Vagina (tissue), 2 donors: ENCODE measurements at places on chromosomes 3 and 15.
A peak's percentile ranks its signal among the peaks of the same experiment; 100 is the strongest.

DNA sequence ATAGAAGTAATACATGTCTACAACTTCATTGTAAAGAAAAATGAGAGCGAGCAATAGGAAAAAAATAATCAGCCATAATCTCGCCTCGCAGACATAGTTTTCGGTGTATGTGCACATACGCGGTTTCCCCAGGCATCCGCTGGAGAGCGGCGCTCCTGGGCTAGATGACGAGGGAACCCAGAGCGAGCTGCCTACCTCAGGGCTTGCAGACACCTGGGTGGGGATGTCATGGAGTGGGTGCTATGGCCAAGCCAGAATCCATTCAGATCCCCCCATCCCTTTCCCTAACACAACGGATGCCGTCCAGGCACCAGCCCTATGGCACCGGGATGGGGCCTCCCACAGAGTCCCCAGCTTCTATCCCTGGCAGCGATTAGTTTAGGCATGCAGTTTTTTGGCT, 4.5 kb upstream of the CFAP100 start:
- DNase-seq = no peak
- no peak overlapping the region for H3K4me3 ChIP-seq
- no peaks in the 10 kb centered on the region for H3K36me3 ChIP-seq
- H3K4me1 ChIP-seq = peaks cover 12% of the 10 kb centered on the region
- no peaks in the 10 kb centered on the region for H3K27me3 ChIP-seq

DNA sequence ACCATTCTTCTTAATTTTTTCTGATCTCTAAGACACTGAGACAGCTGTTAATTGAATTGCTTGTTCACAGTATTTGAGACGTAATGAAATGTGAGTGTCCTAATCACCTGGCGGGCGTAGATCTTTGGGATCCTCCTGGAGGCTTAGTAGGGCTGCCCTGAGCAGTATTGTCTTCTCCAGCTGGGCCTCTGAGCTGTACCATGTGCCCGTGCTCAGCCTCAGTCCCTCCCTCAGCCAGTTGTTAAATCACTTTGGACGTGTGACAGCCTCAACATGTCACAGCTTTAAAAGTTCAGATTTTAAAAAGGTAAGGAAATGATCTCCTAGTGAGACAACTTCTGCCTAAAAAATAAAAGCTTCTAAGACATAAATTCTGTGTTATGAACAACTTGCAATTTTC, 35.5 kb downstream of the IGF1R start:
- H3K27ac ChIP-seq = peak overlapping the region; percentile 75
- H3K27me3 ChIP-seq = no peaks in the 10 kb centered on the region
- peaks cover 84% of the 10 kb centered on the region for H3K4me1 ChIP-seq
- H3K4me3 ChIP-seq = no peak overlapping the region
- no peaks in the 10 kb centered on the region for H3K36me3 ChIP-seq
- DNase-seq = no peak

GRCh38 chr3:63523100-63523499, 129.4 kb upstream of the SNTN start:
- H3K36me3 ChIP-seq = no peaks in the 10 kb centered on the region
- H3K27ac ChIP-seq = no peak overlapping the region
- no peaks in the 10 kb centered on the region for H3K4me1 ChIP-seq
- no peak for DNase-seq
- no peaks in the 10 kb centered on the region for H3K27me3 ChIP-seq

- no peak for DNase-seq
- no peak overlapping the region for H3K4me3 ChIP-seq
- H3K27me3 ChIP-seq = no peaks in the 10 kb centered on the region
- H3K4me1 ChIP-seq = peaks cover 24% of the 10 kb centered on the region
- H3K36me3 ChIP-seq = no peaks in the 10 kb centered on the region
Observed at GRCh38 chr15:57387564-57388076, 11.3 kb downstream of the CGNL1 start.

GRCh38 chr3:52681596-52681995, 4.1 kb downstream of the PBRM1 start:
- peaks cover 49% of the 10 kb centered on the region for H3K4me1 ChIP-seq
- H3K27me3 ChIP-seq = no peaks in the 10 kb centered on the region
- no peak for DNase-seq
- peak overlapping the region; percentile 30 for H3K27ac ChIP-seq
- no peak overlapping the region for H3K4me3 ChIP-seq
- peaks cover 30% of the 10 kb centered on the region for H3K36me3 ChIP-seq

- no peak overlapping the region for H3K27ac ChIP-seq
- DNase-seq = no peak
- H3K27me3 ChIP-seq = no peaks in the 10 kb centered on the region
- H3K4me3 ChIP-seq = no peak overlapping the region
Observed at GRCh38 chr3:134579141-134579665, 71.6 kb downstream of the KY start.

DNA sequence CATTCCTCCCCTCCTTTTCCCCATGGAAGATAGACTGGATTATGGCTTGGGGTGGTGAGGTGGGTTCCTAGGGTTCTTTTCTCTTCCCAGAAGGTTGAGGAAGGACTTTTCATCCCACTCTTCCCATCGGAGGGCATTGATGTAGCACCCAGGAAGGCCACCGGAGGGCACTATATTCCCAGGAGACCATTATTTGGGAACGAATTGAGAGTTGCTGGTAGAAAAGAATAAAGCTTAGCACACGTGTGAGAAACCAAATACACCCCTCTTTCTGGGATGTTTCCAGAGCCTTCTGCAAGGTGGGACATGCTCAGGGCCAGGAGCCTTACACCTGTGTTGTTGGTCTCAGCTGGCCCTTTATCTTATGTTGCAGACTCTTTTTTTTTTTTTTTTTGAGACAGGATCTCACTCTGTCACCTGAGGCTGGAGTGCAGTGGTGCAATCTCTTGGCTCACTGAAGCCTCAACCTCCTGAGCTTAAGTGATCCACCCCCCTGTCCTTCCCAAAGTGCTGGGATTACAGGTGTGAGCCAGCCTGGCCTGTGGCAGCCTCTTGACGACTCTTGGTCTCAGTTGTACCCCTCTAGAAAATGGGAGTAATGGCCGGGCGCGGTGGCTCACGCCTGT, 6.3 kb upstream of the CDC25A start:
- H3K27ac ChIP-seq = no peak overlapping the region
- H3K4me3 ChIP-seq = no peak overlapping the region
- no peaks in the 10 kb centered on the region for H3K27me3 ChIP-seq
- no peaks in the 10 kb centered on the region for H3K36me3 ChIP-seq
- no peak for DNase-seq

GRCh38 chr15:57216288-57216687, 160.0 kb upstream of the CGNL1 start:
- H3K27me3 ChIP-seq = no peaks in the 10 kb centered on the region
- no peak overlapping the region for H3K4me3 ChIP-seq
- no peak for DNase-seq

DNA sequence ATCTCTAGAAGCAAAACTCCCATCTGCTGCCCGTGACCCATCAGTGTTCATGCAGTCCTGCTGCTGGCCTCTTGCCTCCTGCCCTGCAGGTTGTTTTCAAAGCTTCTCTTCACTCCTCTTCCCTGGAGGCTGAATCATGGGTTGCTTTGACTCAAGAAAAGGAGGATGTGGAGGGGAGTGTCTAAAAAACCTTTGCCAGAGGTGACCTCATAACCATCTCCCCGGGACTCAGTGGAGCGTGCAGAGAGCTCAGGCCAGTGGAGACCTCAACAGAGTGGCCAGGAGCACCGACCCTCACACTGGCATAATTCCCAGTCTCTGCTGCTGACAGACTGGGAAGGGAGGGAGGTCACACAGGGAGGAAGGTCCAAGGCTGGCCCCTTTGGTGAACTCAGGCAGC, 60.9 kb upstream of the ITGA11 start:
- H3K4me1 ChIP-seq = peaks cover 15% of the 10 kb centered on the region
- H3K27ac ChIP-seq = peak overlapping the region; percentile 50
- no peaks in the 10 kb centered on the region for H3K27me3 ChIP-seq
- DNase-seq = peak; percentile 87

DNA sequence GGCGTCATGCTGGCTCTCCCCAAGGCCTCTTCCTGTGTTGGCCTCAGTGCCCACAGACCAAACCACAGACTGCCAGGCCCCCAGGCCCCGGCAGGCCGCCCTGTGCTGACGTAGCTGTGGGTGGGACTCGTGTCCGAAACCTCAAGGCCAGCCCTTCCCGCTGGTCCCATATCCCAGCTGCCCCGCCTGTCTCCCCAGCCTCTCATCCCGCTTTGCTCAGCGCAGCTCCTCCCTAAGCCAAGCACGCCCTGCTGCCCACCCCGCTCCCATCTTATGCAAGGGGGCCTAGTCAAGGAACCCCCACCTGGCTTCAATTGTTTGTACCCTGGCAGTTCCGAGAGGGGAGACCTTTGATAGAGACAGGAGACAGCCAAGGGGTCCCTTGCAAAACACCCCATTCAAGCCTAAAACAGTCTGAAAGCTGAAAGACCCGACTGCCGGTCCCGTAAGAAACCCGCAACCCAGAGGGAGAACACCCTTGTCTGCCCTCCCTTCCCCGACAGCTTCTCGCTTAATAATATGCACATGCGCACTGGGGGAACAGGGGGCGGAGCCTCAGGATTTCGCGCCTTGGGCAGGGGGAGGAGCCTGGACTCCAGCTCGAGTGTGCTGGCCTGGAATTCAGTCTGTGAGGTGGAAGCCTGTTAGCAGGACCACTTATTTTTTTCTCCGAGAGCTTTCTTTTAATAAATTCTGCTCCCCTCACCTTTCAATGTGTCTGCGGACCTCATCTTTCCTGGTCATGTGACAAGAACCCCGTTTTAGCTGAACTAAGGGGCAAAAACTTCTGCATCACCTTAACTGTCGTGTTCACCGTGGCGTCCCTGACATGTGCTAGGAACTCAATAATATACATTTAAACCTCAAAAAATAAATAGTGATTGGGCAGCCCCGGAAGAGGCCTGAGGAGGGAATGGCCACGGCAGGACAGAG, 17.2 kb downstream of the TNFAIP8L3 start:
- H3K4me1 ChIP-seq = peaks cover 27% of the 10 kb centered on the region
- peak overlapping the region; percentile 47 for H3K27ac ChIP-seq

- no peak for DNase-seq
- H3K36me3 ChIP-seq = peaks cover 31% of the 10 kb centered on the region
- peaks cover 44% of the 10 kb centered on the region for H3K4me1 ChIP-seq
- H3K4me3 ChIP-seq = no peak overlapping the region
Observed at GRCh38 chr15:98943051-98943508, 64.5 kb downstream of the PGPEP1L start.
